ENCODE measurements at places on chromosomes 12 and 14.

DNA sequence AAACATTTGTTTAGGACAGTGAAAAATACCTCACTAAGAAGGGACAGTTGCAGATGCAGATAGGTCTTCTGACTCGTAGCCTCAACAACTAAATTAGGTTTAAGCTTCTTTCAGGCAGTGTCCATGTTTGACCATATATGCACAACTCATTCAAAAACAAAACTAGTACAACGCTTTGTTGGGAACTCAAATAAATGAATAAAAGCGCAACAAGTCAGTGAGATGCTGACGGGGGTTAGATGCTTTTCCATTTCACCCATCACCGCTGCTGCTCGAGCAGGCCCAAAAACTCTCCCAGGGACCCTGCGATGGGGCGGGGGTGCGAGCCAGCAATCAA lies 633 bp downstream of the RPAP3 start:
- DNase-seq, result no peak

DNA sequence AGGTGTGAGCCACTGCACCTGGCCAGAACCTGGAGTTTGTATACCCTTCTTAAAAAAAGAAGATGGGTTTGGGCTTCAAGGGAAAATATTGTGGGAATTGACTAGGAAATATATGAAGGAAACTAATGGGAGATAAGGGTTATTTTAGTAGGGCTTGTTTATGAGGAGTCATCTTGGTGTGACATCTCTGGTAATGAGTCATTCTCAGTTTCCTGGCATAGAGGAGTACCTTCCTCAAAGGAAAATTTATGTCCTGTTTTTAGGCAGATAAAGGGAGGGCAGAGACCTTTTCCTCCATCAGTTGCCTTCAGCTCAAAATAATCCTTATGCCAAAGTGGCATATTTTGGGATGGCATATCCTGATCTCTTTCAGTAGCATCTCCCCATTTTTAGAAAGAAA lies 30.6 kb upstream of the NFKBIA start:
- no peak for DNase-seq

DNA sequence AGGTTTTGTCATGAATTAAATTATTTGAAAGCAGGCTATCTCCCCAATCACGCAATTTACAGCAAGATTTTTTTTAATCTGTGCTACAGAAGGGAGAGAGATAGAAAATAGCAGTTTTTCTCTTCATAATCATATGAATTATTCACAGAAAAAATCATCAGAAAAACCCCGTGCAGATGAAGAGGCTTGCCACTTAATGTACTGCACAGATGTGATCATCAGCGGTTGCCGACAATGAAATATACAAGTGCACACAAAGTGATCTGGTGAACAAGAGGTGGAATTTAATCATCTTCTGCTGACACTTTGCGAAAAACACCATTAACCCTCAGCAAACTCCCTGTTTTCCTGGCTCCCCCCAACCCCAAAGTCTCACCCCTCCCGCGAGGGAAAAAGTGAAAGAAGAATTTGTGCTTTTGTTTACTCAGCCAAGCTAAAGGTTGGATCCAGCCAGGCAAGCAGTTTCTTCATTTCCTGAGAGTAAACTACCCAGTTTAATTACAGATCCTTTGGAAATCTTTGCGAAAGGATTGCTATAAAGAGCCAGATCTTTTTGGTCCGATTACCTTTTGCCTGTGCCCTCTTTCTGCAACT lies 3.1 kb upstream of the LMO3 start:
- no peak for DNase-seq

DNA sequence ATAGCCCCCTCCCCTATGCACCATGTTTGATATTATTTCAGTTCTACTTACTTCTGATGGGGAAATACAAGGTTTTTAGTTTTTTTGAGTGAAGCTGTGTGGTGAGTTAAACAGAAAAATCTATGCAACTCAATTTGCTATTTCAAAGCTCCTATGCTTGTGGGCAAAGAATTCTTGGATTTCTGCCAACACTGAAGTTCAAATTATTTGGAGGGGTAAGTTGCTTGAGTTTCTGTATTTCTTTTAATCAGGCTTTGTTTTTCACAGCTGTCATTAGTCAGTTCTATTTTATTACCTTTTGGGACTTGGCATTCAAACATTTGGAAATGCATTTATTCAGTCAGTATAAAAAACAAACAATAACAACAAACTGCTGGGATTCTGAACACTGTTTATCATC lies 407.5 kb upstream of the MGAT4C start:
- no peak for DNase-seq

GRCh38 chr12:8127138-8127537 lies 3.7 kb downstream of the CLEC4A start:
- no peak for DNase-seq

DNA sequence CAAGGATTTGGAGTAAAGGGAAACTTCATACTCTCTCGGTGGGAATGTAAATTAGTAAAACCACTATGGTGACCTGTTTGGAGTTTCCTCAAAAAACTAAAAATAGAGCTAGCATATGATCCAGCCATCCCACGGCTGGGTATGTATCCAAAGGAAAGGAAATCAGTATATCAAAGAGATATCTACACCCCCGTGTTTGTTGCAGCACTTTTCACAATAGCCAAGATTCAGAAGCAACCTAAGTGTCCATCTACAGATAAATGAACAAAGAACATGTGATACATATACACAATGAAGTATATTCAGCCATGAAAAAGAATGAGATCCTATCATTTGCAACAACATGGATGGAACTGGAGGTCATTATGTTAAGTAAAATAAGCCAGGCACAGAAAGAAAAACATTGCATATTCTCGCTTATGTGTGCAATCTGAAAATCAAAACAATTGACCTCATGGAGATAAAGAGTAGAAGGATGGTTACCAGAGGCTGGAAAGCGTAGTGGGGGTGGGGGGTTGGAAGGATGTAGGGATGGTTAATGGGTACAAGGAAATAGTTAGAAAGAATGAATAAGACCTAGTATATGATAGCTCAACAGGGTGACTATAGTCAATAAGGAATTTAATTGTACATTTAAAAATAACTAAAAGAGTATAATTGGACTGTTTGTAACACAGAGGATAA lies 468.0 kb downstream of the BCAT1 start:
- no peak for DNase-seq

DNA sequence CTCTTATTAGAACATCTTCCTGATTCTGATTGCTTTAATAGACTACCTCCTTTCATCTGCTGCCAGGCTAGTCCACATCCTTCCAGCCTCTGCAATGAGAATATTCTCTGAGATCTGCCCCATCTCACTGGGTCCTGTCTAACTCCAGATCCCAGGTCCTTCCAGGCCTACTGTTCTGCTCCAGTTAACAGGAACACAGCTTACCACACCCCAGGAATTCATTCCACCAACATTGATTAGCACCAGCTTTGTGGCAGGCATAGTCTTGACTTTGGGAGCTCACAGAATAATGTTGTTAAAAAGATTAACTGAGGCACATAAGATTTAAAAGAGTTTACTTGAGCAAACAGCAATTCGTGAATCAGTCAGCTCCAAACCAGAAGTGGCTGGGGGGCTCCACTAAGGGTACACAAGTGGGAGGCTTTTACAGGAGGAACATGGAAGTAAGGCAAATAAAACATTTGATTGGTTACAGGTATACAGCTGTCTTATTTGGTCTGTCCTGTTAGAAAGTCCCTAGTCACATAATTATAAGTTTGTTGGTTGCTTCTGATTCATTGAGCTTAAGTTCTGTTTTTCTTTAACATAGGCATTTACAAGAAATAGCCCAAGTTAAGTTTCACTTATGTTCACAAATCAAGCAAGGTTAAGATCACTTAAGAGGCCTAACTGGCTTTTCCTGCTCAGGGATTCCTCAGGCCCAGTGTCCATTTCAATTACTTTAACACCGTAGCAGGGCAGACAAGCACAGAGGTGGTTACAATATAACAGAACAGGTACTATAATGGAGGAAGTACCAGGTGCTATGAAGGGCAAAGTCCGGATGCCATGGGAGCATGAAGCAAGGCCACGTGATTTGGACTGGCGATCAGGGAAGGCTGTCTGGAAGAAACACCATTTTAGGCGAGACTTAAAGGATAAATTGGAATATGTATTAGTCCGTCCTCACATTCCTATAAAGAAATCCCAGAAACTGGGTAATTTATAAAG lies 12.2 kb upstream of the MYH7 start:
- no peak for DNase-seq

GRCh38 chr14:50362764-50363713 lies 33.6 kb downstream of the CDKL1 start:
- DNase-seq, result no peak

Data from left ventricle myocardium inferior (tissue), 1 donor.